Jurkat, Clone E6-1 (cell line): ENCODE measurements at places on chromosomes 4 and X.

GRCh38 chr4:140968371-140968770, 164.9 kb downstream of the RNF150 start:
- DNase-seq = no peak

- no peak for DNase-seq
Observed at GRCh38 chr4:185869427-185869826, 57.4 kb upstream of the SORBS2 start.

DNA sequence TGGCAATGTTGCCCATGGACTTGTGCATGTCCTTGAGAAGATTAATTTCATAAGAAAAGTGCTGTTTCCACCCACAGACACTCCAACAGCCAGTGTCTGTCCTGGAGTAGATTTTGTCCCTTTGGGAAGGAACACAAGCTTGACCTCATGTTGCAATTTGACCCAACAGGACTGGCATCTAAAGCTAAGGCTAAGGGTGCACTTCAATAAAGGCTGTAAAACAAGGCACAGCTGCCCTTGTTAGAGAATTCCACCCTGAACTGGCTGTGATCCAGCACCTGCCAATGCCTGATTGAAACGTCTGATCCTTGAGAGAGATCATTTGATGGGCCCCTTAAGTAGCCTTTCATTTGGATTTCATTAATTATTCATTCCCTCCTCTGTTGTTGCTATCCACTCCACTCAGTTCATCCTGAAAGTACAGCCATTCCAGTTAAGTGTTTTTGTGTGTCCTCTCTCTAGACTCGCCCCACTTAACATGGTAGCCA, 56.2 kb downstream of the CD99L2 start:
- DNase-seq = no peak

- DNase-seq = no peak
Observed at GRCh38 chrX:132837126-132837525, 121.3 kb downstream of the HS6ST2 start.

DNA sequence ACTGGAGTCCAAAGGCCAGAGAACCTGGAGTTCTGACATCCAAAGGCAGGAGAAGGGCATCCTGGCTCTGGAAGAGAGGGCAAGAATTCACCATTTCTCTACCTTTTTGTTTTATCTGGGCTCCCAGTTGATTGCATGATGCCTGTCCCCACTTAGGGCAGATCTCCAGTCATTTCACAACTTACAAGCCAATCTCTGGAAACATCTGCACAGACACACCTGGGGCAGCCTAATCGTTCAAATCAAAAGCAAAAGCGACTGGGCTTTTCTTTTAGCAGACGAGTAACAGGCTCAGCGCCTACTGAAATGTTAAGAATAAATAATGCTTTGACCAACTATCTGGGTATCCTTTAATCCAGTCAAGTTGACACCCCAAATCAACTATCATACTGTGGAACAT, 136.0 kb upstream of the NPY2R start:
- no peak for DNase-seq

- DNase-seq = no peak
Observed at GRCh38 chr4:115233600-115233999, 120.2 kb upstream of the NDST4 start.

DNA sequence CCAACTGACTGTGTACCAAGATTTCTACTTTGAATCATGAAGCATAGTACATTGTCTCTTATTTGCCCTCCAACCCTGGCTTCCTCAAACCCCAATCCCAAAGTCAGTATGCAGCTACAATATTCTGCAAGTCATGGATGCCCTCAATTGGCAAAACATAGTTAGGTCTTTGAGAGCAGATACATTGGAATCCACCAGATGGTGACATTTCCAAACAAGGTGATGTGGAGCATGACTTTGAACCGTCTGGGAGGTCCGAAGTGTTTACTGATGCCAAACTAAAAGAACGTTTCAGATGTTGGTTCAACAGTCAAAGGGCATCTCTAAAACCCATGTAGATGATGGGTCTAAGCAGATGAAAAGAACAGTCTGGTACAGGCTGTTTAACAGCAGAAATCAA, 43.7 kb upstream of the FRMD7 start:
- no peak for DNase-seq

DNA sequence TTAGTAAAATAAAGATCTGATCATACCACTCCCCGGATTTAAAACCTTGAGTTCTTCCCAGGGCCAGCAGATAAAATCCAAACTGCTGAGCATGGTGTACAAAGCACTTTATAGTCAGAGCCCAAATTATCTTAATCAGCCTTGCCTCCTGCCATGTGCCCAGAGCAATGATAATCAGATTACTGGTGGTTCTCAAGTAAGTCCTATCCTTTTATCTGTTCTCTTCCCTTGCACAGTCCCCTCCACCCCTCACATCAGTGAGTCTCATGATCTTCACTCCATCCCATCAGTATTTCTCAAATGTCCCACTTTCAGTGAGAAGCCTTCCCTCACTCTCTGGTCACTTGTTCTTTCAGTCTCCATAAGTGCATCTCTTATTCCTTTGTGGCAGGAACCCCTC, 22.7 kb downstream of the INTS6L start:
- DNase-seq = no peak

GRCh38 chrX:42237956-42238355, 314.6 kb upstream of the CASK start:
- DNase-seq = no peak

DNA sequence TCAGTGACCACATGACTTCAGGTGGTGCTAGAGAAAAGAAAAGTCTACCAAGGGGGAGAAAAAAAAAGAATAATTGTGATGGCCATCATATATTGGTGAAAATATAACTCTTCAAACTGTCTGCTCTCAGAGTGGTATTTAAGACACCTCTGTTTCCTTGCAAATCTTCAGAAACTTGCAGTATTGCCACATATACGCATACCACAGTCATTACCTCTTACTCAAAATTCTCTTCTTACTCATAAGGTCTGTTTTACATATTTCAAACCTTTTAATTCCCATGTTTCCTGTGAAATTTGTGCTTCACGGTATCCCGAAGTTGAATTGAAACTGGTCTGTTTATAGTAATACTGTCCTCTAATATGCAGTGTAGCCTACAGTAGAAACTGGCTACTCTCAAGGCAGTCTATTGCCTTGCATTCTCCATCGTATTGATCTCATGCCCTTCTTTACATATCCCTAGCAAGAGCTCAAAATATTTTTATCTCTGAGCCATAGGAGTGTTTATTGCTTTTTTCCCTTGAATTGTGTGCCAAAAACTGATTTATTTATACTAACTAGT, 34.7 kb upstream of the LHFPL1 start:
- no peak for DNase-seq

DNA sequence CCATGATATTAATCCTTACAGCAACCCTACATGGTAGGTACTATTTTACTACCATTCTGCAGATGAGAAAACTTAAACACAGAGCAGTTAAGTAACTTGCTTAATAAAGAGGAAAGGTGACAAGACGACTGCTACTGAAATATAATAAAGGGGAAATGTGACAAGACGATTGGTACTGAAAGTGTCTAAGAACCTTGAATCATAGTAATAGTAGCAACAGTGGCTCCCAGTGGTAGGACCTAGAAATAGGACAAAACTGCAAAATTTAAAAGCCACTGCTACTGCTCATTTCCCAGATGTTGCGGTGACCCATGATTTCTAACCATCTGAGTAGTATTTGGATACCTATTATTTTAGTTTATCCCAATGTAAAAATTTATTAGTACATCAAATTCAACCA, 89.5 kb downstream of the TASL start:
- no peak for DNase-seq

DNA sequence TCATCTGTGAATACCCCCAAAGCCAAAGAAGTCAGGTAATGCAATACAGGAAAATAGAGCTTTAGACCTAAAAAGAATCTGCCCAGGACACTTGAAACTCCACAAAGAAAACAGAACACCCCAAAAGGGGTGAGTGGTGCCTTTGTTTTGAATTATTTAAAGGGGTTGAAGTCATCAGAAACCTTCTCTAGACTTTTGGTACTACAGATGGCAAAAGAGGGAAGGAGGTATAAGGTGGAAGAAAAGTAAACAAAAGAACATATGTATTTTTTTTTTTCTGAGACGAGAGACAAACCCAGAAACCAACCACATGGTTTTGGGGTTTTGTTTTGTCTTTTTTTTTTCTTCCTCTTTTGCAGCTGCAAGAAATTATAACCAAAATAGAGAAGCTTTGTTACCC, 1477.8 kb downstream of the C4orf33 start:
- DNase-seq = no peak

DNA sequence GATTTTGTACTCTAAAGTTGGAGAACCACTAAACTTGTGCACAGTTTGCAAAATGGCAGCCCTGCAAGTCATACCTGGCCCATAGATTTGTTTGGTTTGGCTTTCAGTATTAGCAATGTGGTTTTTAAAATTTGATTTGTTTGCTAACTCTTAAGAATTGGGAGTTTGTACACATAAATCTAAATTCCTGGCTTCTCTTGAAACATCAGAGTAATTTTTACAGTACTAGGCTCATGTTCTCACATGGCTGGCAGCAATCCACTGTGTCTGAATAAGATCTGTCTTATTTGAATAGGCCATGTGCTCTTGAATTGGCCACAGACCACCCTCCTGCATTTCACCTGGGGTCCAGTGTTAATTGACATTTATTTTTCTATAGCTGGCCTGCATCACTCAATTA, 21.3 kb downstream of the DIAPH2 start:
- no peak for DNase-seq

DNA sequence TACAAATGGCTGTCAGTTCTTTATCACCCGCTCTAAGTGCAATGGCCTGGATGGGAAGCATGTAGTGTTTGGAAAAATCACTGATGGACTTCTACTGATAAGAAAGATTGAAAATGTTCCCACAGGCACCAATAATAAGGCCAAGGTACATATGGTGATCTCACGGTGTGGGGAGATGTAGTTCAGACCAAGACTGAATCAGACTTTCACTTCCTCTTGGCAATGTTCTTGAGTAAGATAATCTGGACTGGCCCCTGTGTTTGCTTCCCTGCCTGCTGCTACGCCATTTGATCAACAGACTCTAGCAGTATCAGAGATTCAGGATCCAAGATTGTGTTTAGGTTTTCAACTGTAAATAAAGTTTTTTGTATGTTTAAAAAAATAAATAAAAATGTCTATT, 682.2 kb upstream of the AMOT start:
- no peak for DNase-seq

GRCh38 chr4:138967313-138967712, 48.3 kb upstream of the NOCT start:
- no peak for DNase-seq

GRCh38 chr4:122826553-122827257, at the start of gene FGF2:
Gene FGF2 (plus strand): TSS chr4:122826831. CDS start chr4:122827175, 344 bp downstream.
- no peak for DNase-seq

DNA sequence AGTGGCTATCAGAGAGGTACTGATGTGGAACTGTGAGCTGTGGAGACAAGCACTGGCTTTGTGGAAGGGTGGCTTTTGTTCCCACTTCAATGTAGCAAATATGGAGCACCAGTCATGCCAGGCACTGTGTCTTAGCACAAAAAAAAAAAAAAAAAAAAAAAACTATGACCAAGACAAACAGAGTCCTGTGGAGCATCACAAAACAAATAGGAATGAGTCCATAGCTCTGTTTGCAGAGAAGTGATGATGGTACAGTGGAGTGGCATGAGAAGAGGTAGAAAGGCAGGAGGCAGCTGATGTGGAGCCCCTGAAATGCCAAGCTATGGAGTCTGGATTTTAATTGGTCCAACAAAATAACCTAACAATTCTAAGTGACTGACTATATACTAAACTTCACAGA, 116.9 kb downstream of the RAB28 start:
- DNase-seq = no peak

GRCh38 chrX:73478961-73479360, 32.1 kb downstream of the CDX4 start:
- DNase-seq = no peak

- no peak for DNase-seq
Observed at GRCh38 chr4:145736241-145736831, 56.4 kb downstream of the C4orf51 start.

GRCh38 chr4:76448211-76448610, 13.2 kb downstream of the SHROOM3 start:
- no peak for DNase-seq

DNA sequence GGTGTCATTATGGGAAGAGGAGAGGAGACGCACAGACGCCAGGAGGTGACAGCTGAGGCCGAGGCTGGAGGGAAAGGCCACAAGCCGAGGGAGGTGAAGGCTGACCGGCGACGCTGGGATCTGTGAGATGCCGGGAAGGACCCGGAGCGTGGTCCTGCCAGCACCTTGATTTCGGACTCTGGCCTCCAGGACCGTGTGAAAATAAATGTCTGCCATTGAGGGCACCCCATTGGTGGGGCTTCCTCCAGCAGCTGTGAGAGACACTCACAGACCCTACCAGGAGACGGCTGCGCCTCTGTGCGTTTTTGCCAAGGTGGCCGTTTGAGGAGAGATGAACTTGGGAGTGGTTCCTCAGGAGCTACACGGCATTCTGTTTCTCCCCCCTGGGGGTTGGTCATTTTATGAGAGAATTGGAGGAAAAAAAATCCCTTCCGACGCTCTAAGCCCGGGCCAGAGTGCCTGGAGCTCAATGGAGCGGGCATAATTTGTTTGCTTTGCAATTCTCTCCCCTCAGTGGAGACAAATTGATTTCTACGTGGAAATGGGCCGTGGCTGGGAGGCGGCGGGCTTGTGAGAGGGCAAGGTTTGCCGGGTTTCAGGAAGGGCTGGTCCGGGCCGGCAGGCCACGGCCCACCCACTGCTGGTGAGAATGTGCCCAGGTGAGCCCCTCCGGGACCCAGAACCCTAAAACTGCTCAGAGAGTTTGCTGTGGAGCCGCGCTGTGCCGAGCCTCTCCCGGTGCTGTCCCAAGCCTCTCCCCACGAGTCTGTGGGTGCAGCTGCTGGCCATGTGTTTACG, 53.9 kb downstream of the CPZ start:
- no peak for DNase-seq

- no peak for DNase-seq
Observed at GRCh38 chr4:167616476-167616875, 382.2 kb upstream of the SPOCK3 start.

DNA sequence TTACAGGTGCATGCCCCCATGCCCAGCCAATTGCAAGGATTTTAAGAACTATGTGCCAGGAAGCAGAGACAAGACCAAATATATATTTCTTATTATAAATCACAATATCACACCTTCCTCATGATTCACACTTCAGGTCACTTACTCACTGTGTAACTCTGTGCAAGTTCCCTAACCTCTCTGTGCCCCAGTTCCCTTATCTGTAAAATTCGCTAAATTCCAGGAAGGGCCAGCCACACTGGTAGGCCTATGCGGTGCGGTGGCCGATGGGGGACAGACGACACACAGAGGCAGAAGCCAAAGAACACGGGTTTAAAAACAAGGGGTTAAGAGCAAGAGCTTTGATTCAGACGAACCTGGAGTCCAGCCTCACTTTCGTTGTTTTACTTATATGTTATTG, 2.8 kb downstream of the TRIM2 start:
- DNase-seq = no peak

- DNase-seq = no peak
Observed at GRCh38 chr4:74314944-74315343, 6.7 kb downstream of the EPGN start.

GRCh38 chr4:78616046-78616498, 64.5 kb downstream of the ANXA3 start:
- DNase-seq = no peak
